ENCODE measurements at places on chromosomes 7 and 10.

- DNase-seq, result no peak
Observed at GRCh38 chr7:23191022-23191421, 9.2 kb downstream of the NUP42 start.

GRCh38 chr10:3539696-3540383, 245.2 kb downstream of the KLF6 start:
- DNase-seq, result no peak

DNA sequence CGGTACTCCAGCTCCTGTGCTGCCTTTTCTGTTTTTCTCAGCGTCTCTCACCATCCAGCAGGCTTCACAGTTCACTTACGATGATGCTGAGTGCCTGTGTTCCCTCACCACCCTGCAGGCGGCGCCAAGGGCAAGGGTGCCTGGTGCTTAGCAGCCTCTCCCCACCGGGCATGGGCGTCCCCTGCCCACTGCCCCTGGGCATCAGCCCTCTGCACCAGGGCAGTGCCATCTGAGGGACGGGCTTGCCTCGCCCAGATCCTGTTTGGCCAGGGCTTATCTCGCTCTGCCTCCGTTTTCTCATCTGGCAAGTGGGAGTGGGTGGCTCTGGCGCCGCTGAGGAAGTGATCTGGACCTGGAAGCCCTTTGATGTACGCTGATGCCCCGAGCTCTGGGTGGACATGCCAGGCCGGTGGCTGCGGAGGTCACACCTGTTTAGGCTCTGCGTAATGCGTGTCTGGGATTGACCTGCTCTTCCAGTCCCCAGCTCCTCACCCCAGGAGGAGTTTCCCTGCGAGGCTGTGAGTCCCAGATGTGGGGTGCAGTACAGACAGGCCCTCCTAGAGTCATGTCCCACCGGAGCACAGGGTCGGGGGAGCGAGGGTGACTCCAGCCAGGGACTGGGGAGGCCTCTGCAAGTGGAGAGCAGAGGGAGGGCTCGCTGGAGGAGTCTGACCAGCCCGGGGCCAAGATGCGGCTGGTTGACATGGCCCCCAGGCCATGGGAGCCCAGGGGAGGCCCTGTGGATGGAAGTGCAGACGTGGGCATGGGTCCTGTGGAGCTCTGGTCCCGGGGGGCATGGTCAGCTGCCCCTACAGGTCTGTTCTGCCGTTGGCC, 11.8 kb downstream of the TTYH3 start:
- DNase-seq, result no peak

DNA sequence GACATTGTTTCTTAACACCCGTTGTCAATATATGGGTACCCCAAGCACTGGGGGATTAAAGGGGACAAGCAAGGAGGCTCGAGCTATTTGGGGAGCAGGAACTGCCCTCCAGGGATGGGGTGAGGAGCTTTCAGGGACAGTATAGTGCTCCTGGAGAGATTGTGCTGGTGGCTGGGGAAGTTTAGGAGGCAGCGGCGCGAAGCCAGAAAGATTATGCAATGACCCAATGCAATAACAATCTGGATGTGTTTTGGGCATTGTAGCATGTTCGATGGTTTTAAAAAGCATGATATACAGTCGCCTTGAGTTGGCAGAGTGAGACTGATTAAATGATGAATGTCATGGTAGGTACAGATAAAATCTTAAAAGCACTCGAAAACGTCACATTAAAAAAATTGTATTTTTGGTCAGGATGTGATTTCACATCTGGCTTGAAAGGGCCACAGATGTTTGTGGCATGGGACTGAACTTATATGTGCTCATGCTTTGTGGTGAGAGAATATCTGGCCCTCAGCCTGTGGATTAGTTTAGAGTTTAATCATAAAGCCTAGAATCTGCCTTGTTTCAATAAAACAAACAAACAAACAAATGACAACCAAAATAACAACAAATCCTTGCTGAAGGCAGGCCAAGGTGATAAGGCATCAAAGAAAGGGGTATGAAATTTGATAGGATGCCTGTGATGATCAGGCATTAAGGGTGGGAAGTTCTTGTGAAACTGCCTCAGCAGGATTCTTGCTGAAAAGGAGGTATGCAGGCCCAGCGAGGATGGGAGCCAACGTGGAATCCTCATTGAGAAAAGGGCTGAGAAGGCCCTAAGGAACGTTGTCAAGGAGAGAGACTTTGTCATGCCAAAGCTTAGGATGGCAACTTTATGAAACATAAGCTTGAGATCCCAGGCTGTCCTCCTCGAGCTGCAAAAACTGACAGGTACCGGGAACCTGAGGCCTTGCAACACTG, 417.1 kb upstream of the KLF6 start:
- DNase-seq, result peak; percentile 55

GRCh38 chr7:90488220-90488619, 18.8 kb downstream of the PTTG1IP2 start:
- no peak for DNase-seq

- no peak for DNase-seq
Observed at GRCh38 chr7:159139639-159140038, 5.0 kb downstream of the VIPR2 start.

GRCh38 chr10:83617692-83618545, 521.4 kb upstream of the GHITM start:
- DNase-seq, result no peak

DNA sequence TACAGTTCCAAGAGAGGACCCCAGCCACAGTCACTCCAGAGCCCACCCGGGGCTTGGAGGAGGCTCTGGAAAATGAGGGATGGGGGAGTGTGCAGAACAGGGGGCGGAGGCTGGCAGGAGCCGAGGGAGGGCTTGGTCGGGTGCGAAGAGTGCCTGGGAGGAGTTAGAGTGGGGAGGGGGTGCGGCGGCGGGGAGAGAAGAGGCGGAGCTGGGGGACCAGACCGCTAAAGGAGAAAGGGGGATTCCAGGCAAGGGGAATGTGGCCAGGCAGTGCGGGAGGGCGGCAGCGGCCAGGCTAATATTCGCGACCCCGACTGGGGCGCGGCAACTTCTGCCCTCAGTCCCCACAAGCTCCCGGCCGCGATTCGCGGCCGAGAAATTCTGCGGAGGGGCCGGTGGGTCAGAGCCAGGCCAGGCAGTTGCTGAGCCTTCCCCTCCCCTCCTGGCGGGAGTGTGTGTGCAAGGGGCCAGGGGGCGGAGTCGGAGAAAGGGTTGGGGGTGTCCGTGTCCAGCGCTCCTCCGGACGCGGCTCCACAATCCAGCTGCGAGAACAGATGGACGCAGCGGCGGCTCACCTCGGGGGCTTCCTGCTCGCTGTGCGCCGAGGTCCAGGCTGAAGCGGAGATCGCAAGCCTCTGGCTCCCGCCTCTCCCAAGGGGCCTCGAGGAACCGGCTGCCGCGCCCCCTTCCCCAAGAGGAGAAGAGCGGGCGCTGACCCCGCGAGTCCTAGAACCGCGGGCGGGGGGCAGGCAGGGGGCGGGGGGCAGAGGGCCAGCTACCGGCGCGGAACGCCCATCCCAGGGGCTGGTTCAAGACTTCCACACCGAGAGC, 612 bp upstream of the SLC18A3 start:
- DNase-seq, result no peak

DNA sequence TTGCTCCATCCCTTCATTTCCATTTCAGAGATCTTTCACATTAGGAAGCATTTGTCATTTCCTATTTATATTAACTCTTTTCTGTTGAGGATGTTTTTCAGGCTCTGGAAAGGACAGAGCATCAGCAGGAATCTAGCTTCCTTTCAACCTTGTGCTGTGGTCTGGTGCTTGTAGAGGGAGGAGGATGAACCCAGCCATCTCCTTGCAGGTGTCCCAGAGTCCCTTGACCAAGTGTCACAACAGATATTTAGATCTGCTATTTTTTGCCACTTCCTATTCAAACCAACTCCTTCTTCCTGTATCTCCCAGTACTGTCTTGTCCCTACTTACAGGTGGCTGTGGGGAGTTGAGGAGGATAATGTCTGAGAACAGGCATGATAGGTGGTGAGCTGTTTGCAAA, 742.8 kb downstream of the GRID1 start:
- DNase-seq, result no peak

DNA sequence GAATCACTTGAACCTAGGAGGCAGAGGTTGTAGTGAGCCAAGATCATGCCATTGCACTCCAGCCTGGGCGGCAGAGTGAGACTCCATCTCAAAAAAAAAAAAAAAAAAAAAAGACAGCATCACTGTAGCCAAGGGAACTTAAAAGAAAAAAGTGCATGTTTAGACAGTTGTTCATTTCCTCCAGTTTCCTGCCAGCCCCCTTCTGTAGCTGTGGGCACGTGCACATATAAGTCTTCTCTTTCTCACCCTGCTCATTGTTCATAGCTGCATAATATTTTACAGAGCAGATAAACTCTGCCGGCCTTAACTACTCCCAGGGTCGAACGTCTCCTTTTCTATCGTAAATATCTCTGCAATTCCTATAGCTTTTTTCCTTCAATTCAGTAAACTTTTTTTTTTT, 132.6 kb downstream of the LHPP start:
- DNase-seq, result no peak

GRCh38 chr7:74401137-74401859, 52.4 kb upstream of the GTF2IRD1 start:
- peak; percentile 49 for DNase-seq

DNA sequence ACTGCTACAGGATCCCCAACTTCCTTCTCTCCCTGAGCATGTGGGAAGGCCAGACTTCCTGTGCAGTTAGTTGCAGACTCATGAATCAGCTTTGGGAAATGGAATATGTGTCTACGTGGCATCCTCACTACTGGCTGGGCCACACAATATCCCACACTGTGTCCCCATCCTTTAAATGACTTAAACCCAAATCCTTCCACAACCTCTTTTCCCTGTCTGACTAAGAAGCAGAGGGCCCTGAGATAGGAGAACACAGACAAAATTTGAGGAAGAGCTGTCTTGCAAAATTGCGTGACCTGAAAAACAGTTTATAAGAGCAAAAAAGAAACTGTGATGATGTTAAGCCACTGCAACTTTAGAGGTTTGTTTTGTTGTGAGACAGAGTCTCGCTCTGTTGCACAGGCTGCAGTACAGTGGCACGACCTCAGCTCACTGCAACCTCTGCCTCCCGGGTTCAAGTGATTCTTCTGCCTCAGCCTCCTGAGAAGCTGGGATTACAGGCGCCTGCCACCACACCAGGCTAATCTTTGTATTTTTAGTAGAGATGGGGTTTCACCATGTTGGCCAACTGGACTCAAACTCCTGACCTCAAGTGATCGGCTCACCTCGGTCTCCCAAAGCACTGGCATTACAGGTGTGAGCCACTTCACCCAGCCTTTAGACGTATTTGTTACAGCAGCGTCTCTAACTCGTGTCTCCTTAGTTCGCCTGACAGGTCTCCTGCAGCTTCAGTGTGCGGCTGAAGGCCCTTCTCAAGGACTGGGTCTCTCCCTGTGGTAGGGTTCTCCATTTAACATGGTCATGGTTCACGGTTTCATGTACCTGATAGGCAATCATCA, 46.9 kb upstream of the SFMBT2 start:
- peak; percentile 7 for DNase-seq

Measured in fibroblast of skin of right quadriceps (primary cell).